Astrocyte of the hippocampus (primary cell): ENCODE measurements at places on chromosomes 6 and 20.
A peak's percentile ranks its signal among the peaks of the same experiment; 100 is the strongest.

DNA sequence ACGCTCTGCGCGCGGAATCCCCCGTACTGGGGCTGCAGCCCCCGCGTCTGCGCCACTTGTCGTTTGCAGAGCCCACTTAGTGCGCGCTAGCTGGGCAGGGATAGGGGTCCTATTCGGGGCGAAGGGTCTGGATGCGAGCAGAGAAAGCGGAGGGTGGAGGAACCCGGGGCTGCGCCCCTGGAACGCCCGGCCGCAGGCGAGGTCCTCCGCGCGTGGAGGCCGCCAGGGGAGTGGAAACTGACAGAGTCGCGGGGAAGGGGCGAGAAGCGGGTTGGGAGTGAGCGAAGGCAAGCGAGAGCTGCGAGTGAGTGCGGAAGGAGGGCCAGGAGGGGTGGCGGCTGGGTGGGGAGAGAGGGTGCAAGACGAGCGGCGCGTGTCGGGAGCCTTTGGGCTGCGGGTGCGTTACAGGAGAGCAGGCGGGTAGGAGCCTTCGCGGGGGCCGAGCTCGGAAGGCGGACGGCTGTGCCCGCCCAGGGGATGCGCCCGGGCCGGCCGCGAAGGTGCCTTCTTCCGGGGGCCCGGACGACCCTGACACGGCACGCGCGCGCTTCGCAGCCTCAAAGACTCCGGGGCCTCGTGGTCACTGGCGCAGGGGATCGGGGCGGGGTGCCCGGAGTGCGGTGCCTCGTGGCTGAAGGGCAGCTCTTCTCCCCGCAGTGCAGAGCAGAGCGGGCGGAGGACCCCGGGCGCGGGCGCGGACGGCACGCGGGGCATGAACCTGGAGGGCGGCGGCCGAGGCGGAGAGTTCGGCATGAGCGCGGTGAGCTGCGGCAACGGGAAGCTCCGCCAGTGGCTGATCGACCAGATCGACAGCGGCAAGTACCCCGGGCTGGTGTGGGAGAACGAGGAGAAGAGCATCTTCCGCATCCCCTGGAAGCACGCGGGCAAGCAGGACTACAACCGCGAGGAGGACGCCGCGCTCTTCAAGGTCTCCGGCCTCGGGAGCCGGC, 1.2 kb downstream of the IRF4 start:
- DNase-seq = peak; percentile 48

DNA sequence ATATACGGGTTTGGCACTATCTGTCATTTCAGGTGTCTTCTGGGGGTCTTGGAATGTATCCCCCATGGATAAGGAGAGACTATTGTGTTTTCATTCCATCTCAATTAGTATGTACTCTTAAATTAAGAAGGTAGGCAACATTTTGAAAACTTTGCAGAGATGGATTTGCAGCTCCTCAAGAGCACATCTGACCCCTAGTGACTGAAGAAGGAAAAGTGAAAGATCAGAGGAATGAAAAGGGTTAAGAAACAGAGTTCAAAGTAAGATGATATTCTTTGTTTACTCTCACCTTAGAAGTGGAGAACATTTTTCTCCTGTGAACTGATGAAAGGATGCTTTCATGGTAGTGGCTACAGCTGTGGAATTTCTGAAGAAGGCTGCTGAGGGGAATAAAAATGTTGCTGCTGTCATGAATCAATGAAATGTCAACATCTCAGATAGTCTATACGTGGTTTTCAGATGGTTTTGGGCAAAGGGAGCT, 41.5 kb downstream of the SH3BGRL2 start:
- DNase-seq = peak; percentile 54

- no peak for DNase-seq
Observed at GRCh38 chr20:62168061-62168460, 14.8 kb upstream of the MTG2 start.

- peak; percentile 36 for DNase-seq
Observed at GRCh38 chr20:14622796-14623195, 285.4 kb upstream of the FLRT3 start.

GRCh38 chr6:68134796-68135195, 500.3 kb upstream of the ADGRB3 start:
- peak; percentile 51 for DNase-seq

- no peak for DNase-seq
Observed at GRCh38 chr20:61682996-61683681, 382.5 kb downstream of the TAF4 start.

- no peak for DNase-seq
Observed at GRCh38 chr20:62946918-62947317, 5.6 kb upstream of the SLC17A9 start.

- no peak for DNase-seq
Observed at GRCh38 chr6:74840953-74841352, 364.9 kb downstream of the COL12A1 start.

DNA sequence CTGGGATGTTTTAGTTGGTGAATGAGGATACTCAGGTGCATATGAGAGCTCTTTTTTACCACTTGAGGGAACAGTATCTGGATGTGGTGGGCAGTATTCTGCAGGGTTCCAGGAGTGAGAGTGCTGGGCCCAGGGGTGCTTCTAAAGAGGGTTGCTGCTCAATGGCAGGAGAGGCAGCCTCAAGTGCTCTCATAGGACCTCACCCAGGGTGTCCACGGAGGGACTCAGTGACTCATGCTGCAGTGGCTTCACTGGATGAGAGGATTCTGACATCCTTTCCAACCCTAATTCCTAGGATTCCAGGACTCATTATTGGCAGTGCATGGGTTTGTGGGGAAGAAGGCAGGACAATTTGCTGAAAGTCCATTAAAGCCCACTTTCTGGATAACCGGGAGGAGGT, 176.6 kb upstream of the FERMT1 start:
- DNase-seq = peak; percentile 66

GRCh38 chr6:129730477-129731165, 20.6 kb upstream of the ARHGAP18 start:
- no peak for DNase-seq

GRCh38 chr6:149335924-149336608, 18.6 kb downstream of the TAB2 start:
- peak; percentile 48 for DNase-seq

- DNase-seq = no peak
Observed at GRCh38 chr6:93293872-93294271, 125.5 kb downstream of the EPHA7 start.

GRCh38 chr6:411402-412145, 20.0 kb downstream of the IRF4 start:
- no peak for DNase-seq

- DNase-seq = no peak
Observed at GRCh38 chr20:35491823-35492222, 36.4 kb downstream of the CEP250 start.

GRCh38 chr6:1479095-1479494, 89.7 kb downstream of the FOXF2 start:
- no peak for DNase-seq

- no peak for DNase-seq
Observed at GRCh38 chr6:1233924-1234323, 78.0 kb upstream of the FOXQ1 start.

DNA sequence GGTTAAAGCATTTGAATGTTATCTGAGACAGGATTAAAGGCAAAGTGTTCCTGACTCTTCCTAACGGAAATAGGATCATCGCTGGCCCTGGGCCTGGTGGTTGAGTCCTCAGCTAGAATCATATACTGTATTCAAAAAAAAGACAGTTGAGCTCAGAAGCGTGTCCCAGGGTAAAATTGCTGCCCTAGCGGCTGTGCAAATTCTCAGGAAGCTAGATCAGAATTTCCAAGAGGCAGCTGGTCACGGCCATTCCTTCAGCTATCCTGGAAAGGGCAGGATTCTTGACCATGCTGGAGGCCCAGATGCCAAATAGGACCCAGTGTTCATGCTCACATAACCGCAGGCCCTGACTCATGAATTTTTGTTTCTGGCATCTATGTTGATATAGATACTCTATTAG, 67.4 kb downstream of the STMND1 start:
- no peak for DNase-seq
